Sciatic nerve (tissue), 2 donors: ENCODE measurements at places on chromosomes 16 and 17. TPM values are rescaled to one million over a fixed set of nuclear protein-coding genes. Genes with fewer than 3 reads are reported as not detected.
A peak's percentile ranks its signal among the peaks of the same experiment; 100 is the strongest.

- no peak for DNase-seq
These were observed at the start of gene KRTAP4-6 for GRCh38 chr17:41140360-41141131. KRTAP4-6 (minus strand) TSS chr17:41140544; CDS start chr17:41140487, 57 bp downstream.

DNA sequence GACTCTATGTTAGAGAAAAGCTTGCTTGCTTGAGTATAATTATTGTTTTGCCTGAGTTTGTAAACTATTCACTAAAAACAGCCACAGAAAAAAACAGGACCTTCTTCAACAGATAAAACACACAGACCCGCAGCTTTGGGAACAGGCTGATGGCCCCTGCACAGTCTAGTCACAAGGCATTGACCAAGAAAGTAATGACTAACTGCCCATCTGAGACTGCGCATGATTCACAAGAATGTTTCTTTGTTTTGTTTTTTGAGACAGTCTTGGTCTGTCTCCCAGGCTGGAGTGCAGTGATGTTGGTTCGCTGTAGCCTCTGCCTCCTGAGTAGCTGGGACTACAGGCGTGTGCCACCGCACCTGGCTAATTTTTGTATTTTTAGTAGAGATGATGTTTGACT lies 2.8 kb upstream of the ZKSCAN2 start:
- DNase-seq = no peak

MYH11 gene
- total RNA-seq = 53.9 TPM

DNA sequence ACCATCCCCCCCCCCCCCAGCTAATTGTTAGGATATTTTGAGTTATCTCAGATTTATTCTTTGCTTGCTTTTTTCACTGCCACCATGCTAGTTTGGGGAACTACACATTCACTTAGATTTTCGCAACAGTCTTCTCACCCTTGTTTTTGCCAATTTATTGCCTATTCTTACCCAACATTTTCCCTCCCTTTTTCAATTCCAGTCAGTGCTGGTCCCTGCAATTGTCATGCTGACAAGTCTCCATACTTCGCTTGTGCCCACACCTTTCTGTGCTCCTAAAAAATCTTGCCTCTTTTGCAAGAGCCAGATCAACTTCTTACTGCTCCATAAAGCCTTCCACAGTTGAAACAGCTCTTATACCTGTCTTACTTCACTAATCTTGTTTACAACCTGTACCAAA lies 16.3 kb downstream of the TNRC6A start:
- no peak for DNase-seq

GRCh38 chr17:19551165-19551564 lies 17.5 kb downstream of the SLC47A1 start:
- DNase-seq = no peak

PLEKHH3 gene
- total RNA-seq = 40.3 TPM

SLC35G6 gene
- total RNA-seq = not detected

DNA sequence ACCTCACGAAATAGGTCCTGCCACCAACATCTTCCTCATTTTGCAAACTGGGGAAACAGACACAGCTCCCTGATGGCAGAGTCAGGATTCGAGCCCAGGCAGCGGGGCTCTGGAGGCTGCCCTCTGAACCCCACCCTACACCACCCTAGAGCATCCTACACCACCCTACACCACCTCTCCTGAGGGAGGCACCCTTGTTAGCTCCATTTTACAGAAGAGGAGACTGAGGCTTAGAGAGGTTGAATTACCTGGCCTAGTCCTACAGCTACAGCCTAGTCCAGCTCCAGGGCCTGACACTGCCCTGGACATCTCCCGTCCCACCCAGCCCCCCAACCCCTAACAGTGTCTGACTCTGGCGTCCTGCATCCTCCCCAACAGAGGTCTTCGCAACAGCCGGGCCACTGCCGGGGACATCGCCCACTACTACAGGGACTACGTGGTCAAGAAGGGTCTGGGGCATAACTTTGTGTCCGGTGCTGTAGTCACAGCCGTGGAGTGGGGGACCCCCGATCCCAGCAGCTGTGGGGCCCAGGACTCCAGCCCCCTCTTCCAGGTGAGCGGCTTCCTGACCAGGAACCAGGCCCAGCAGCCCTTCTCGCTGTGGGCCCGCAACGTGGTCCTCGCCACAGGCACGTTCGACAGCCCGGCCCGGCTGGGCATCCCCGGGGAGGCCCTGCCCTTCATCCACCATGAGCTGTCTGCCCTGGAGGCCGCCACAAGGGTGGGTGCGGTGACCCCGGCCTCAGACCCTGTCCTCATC lies 3.2 kb upstream of the NECAB2 start:
- DNase-seq = no peak

CLEC19A gene
- 0.13 TPM for total RNA-seq

MILR1 gene
- 13.5 TPM for total RNA-seq

DNA sequence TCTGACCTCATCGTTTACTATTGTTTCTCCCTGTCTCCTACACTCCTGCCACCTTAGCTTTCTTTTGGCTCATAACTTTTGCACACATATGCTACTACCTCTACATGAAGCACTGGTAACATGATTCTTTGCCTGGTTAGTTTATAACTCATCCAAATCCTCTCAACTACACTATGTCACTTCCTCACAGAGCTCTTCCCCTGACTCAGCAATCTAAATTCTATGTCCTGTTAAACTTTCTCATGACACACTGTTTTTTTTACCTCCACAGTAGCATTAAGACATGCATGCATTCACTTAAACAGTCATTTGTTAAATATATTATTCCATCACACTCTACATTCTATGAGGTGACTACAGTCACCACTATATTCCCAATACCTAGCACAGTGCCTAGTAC lies 19.7 kb downstream of the APPBP2 start:
- no peak for DNase-seq

- DNase-seq = no peak
These were observed 771 bp downstream of the MSRB1 start for GRCh38 chr16:1942047-1942809.

DNA sequence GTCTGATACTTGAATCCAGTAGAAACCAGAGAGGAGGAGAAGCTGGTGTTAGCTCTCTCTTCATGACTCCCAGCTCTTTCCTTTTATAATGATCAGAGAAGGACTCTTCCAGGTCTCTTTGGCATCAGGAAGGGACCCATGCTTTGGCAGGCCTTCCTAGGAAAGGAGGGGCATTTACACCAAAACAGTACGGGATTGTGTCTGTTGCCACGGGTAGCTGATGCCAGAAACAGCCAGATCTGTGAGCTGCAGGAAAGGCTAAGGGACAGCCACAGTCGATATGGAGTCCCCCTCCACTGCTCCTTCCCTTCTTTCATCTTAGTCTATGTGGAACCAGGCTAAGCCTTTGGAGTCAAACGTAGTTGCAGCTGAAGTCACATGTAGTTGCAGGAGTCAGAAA lies 9.3 kb downstream of the CEP295NL start:
- no peak for DNase-seq

LRRC45 gene
- 8.6 TPM for total RNA-seq

NAGS gene
- total RNA-seq = 0.58 TPM

GRCh38 chr16:89025636-89026035 lies 48.6 kb upstream of the CBFA2T3 start:
- no peak for DNase-seq

GRCh38 chr16:56628486-56629350 lies 3.1 kb downstream of the MT1E start:
- DNase-seq = peak; percentile 53

GRCh38 chr17:66602659-66603384 lies 232.1 kb upstream of the CACNG5 start:
- DNase-seq = no peak

EEF2KMT gene
- total RNA-seq = 7.8 TPM

DNA sequence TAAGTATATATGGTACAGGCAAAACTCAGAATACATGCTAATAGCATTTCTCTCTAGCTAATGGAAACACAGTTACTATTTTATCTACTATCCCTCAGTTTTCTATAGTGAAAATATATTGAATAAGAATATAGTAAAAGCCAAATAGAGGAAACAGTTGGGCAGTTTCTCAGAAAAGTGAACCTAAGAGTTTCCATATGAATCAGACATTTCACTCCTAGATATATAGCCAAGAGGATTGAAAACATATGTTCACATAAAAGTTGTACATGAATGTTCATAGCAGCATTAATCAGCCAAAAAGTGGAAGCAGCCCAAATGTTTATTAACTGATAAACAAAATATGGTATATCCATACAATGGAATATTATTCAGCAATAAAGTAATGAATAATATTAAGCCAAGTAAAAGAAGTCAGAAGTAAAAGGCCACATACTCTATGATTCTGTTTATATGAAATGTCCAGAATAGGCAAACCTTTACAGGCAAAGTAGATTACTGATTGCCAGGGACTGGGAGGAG lies 134.6 kb downstream of the CYB561 start:
- DNase-seq = no peak

- no peak for DNase-seq
These were observed 1.6 kb downstream of the ALG1 start for GRCh38 chr16:5073279-5073629.

MYH13 gene
- not detected for total RNA-seq

DNA sequence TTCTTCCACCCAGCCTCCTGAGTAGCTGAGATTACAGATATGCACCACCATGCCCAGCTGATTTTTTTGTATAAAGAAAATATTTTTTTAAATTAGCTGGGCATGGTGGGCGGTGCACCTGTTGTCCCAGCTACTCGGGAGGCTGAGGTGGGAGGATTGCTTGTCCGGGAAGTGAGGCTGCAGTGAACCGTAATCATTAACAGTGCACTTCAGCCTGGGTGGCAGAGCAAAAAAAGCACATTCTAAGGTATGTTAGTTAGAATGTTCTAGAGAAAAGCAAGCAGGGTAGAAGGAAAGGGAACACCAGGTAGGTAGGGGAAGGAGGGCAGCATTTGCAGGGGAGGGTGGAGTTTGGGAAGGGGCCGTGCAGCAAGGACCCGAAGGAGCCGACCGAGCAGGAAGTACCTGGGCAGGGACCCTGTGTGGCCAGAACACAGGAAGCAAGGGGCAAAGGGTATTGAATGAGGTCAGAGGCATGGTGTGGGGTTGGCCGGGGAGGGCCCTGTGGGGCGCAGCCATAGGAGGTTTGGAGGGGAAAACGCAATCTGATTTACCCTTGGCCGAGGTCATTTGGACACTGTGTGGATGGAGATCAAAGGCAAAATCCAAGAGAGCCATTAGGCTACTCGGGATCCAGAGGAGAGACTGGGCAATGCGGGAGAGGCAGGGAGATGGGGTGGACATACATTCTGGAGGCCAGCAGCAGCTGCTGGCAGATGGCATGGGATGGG lies 2.3 kb downstream of the C17orf99 start:
- no peak for DNase-seq

DNA sequence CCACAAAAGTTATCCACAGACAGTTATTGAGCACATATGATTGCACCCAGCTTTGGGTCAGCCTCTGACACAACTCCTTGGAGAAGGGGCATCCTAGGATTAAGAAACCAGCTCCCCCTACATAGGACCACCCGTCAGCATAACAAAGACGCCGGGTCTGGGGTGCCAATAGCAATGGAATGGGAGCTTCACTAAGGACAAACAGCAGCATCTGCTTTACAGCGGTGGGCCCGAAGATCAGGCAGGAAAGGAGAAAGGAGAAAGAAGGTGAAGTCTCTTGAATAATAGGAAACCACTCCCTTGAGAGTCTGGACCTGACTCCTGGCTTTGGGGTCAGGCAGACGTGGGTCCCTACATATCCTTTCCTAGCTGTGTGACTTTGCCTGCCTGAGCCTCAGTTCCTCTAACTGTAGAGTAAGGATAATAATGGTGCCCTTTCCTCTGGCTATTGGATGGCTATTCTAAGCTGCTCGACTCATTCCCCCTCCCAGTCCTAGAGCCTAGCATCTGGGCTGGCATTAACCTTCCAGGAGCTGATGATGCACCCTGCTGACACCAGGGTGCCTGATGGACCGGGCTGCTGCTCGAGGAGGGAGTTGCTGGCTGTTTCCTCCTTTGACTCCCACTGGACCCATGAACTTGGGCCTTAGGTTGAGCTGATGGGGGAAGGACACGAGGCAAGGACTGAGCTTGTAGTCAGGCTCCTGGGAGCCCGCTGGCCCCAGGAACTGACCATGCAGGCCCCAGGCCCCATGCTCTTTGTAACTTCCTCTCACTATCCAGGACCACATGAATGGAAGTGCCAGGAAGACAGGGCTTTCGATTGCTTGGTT lies 94.2 kb downstream of the C16orf78 start:
- peak; percentile 37 for DNase-seq

- no peak for DNase-seq
These were observed 3.3 kb upstream of the LAT start for GRCh38 chr16:28981517-28981916.

GRCh38 chr16:2779151-2779920 lies 2.3 kb upstream of the ELOB start:
- DNase-seq = peak; percentile 52

DNA sequence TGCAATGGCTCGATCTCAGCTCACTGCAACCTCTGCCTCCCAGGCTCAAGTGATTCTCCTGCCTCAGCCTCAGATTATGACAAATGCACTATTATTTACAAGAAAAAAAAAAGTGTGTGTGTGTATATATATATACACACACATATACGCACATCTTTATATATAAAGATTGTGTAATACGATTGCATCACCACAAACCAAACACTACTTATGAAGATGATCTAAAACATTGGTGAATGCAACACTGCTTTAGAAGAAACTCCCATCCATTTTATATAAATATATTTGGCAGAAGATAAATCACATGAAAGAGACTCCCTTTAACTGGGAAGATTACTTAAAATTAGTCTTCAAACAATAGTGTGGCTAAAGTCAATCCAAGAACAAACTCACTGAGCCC lies 96.7 kb downstream of the SYCE1L start:
- DNase-seq = no peak

DNA sequence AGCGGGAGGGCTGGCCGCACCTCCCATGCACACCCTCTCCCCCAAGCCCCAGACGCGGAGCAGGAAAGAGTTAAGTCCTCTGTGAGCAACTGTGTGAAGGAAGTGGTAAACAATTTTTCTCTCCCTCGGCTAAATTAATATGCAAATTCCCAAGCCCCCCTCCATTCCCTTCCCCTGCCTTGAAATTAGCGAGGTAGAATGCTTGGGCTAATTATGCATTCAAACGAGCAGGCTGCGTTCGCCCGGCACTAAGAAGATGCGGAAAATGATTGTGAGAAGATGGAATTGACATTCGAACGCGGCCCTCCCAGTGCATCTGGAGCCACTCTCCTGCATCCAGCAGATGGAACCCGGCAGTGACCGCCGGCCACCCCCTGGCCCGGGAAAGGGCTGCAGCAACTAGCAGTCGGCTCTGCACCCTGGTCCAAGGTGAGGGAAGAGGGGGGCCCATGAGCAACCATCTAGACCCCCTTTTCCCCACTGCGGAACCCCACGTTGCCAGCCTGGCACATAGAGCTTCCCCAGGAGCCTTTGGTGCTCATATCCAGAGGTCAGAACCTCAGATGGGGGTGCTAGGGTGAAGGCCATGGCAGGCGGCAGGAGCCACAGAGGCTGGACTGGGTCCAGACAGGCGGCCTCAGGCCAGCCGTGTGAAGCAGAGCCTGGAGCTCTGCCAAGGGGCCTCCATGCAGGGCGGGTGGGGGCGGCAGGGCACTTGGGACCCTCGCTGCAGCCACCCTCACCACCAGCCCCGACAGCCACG lies 49.1 kb upstream of the ACSF3 start:
- DNase-seq = no peak

- no peak for DNase-seq
These were observed 129.6 kb downstream of the SSH2 start for GRCh38 chr17:29800457-29800856.
